Activated gamma-delta T cell treated with Interleukin-2 at 50 U/mL for 16 hours (primary cell): ENCODE measurements at places on chromosomes 3 and 15.

DNA sequence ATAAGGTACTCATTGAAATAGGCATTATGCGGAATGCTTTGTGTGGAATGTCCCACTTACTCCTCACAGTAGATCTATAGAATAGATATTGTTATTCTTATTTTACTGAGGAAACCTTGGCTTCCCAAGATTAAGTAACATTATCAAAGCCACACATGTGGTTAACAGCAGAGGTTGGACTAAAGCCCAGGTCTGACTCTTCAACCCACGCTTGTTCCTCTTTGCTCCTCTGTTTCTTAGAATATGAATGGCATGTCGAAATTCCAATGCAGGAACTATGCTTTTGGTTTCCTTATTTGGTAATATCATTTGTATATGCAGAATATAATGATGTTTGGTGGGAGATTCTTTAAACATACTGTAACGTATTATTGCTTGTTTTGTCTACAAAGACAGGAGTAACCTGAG is 818.8 kb upstream of the LMCD1 start:
- no peak for DNase-seq

DNA sequence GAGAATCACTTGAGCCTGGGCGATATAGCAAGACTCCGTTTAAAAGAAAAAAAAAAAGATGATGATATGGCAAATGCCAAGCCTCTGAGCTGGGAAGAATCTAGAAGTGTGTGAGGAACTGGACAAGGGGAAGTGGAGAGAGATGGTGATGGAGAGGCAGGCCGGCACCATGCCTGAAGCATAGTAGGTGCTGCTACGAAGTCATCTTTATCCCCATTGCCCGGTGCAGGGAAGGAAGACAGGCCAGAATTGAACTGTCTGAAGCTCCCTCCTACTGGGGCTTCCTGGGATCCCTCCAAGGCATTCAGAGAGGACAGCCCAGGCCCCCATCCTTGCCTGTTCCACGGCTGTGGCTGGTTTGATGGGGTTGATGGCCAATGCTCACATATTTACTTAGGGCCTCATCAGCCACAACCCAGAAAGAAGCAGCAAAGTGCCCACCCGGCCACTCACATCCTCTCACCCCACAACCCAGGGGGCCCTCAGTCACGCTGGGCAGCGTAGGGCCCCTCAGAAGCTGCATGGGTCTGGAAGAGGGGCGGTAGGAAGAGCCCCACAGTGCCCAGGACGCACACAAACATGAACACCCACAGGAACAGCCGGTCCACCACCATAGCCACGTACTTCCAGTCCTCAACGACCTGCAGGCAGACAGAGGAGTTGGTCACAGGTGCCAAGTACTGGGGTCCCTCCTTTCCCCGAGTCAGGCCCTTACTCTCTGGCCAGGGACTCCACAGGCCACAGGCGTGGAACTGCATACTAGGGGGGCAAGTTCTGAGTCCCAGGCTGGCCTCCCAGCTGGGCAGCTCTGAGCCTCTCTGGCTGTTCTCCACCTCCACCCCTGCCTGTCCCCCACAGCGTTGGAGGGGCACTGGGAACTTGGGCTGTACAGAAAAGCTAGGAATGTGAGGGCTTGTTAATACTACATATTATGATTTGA is 4.1 kb upstream of the CHRNA3 start:
- no peak for DNase-seq

DNA sequence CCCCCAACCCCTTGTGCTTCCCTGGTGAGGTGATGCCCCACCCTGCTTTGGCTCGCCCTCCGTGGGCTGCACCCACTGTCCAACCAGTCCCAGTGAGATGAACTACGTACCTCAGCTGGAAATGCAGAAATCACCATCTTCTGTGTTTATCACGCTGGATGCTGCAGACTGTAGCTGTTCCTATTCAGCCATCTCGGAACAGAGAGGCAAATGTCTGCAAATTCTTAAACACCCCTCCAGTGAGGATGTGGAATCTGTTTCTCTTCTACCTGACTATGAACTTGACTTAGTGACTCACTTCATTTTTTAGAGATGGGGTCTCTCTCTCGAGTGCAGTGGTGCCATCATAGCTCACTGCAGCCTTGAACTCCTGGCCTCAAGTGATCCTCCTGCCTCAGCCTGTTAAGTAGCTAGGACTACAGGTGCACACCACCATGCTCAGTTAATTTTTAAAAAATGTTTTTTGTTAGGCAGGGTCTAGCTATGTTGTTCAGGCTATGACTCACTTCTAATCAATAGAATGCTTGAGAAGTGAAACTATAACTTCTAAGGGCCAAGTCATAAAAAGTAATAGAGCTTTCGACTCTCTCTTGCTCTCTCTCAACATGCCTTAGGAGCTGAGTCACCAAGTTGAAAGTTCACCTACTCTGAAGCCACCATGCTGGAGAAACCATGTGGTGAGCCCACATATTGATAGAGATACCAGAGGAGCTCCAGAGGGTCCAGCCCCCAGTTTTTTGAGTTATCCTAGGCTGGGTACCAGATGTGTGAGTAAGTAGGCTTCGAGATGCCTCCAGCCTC is 11.5 kb upstream of the PARP14 start:
- DNase-seq, result no peak

DNA sequence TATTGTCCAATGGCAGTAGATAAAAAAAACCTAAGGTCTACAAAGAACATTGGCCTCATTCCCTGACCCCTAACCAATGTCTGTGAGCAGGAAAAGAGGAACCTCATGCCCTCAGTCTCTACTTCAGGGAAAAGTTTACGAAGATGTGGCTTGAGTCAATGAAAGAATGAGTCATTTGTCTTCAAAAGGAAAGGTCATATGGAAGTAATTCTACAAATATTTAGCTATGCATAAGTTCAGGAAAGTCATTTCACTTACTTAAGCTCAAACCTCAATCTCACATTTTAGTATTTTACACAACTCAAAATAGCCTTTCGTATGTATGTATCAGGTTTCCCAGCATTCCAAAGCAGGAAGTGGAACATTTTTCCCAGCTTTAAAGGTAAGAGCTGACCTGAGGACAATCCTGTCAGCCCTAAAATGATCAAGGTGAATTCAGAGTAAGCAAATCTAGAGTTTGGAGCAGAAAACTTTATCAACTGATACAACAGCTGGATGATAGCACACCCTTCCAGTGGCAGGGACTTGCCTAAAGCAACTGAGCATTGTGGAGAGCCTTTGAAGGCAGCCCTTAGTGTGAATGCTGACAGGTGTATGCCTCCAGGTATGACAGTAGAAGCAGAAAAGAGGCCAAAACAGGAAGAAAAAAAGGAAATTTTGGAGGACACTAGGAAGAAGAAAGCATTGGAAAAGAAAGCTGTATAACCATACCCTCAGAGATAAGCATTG is 53.9 kb upstream of the ACKR4 start:
- DNase-seq, result no peak

DNA sequence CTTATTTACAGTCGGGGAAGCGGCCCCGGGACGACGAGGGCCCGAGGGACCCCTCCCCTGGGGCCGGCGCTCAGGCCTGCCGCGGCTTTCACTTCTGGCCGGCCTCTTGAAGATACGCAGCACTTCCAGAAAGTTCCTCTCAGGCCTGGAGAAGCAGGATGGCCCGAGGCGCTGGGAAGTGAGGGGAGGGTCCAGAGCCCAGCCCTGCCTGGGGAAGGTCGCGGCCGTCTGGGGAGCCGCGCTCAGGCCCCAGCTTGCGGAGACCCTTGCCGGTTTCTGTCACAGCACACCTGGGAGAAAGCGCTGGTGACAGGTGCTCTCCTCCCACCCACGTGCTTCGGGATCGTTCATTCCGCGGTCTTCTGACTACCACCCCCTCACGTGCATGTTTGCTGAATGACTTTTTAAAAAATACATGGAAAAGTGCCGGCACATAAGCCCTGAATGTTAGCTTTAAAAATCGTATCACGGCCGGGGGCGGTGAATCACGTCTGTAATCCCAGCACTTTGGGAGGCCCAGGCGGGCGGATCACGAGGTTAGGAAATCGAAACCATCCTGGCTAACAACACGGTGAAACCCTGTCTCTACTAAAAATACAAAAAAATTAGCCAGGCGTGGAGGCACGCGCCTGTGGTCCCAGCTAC is 727 bp upstream of the TM2D3 start:
- no peak for DNase-seq

DNA sequence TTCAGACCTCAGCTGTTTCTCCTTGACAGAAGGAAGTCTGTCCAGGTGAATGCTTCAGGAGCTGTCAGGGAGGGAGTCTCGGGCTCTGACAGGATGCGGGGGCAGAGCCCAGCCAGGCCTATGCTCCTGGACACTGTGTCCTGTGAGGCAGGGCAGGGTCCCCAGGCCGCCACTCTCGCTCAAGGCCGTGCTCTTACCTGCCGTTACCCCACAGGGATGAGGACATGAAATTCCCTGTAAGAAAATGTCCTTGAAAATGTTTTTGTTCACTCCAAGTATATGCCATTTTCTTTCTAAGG is 63.9 kb downstream of the BOC start:
- DNase-seq, result no peak

DNA sequence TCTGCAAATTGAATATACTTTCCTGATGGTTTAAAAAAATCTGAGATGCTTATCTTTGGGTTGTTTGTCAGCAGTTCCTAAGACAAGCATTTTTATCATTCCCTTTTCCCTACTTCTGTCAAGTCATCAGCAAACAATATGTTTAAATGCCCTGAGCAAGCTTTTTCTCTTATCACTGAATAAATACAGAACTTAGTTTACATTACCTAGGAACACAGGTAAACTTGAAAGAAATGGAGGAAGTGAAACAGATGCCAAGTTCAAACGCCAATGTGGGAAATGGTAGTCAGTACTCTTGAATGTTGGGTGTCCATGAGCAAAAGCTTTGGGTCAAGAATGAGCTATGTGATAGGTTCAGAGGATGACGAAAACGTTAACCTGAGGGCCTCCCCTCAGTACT is 17.2 kb upstream of the TCAIM start:
- DNase-seq, result no peak

GRCh38 chr3:197363553-197364409 is 65.4 kb upstream of the DLG1 start:
- no peak for DNase-seq

DNA sequence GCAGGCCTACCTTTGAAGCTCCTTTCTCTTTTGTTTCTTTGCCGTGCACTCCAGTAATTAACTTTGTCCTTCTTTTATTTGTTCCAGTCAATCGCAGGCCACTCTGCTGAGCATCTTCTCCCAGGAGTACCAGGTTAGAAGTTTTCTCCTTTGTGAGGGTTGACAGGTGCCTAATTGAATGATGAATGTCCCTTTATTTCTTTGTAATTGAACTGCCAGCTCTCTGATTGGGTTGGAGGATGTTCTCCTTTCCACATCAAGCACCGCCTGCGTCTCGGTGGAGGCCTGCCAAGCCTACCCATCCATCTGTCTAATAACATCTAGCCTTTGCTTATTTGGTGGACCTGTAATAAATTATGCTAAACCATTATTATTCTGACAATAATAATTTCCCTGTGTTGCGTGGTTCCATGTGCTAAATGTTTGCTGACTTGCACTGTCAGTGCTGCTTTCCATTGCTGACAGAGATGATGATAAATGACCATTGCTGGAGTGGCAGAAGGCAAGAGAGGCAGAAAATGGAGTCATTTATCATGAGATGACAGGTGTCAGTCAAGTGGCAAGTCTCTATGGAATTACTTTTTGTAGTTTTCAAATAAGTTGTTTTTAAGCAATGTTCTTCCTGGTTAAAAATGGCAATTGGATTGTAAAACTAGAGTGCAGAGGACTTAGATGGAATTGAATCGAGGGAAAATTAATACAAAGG is 64.9 kb downstream of the CDIN1 start:
- no peak for DNase-seq

- no peak for DNase-seq
Observed at GRCh38 chr3:173799060-173799816, 401.7 kb downstream of the NLGN1 start.

DNA sequence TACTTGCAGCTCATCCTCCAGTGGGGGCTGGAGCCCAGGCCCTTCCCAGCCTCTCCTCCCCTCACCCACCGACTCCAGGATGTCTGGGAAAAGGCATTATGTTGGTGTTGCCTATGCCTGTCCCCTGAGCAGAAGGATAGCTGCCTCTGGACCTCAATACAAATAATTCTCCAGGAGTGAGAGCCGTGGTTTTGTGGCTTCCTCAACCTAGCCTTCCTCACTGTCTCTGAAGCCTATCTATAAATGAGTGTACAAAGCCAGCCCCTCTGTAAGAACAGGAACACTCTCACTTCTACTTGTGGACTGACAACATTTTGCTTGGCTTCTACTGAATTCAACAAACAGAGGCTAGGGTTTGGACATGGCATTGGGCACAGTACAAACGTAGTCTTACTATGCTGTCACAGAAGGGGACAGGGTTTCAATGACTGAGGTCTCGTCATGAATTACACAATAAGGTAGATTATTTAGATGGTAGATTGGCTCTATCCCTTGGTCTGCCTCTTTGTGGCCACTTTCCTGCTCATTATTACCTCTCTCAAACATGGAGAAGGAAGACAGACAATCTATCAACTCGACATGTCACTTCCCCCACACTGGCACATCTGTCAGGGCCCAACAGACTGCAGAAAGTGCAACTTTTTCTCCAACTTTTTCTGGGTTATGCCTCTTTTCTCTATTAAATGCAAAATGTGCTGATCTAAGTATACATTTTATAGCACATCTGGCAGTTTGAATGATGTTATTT is 82.8 kb upstream of the MEX3B start:
- DNase-seq, result no peak

- DNase-seq, result no peak
Observed at GRCh38 chr3:44516230-44516629, 38.8 kb upstream of the ZNF445 start.

DNA sequence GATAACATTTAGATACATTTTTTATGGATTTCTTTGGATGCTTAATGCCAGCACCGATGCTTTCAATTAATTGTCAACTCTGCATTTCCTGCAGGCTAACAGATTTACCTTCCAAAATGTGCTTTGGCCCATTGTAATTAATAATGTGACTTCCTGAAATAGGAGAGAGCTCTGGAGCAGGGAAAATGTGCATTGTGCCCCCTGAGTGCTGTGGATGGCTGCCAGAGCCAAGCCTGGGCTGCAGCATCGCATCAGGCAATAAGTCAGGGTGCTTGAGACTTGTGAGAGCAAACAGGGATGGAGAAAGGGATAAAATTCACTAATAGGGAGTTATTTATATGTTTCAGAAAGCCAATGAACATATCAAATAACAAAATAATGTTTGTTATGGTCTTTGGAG is 133.8 kb downstream of the MOBP start:
- DNase-seq, result no peak

- no peak for DNase-seq
Observed at GRCh38 chr3:24367664-24368264, 126.9 kb downstream of the THRB start.

GRCh38 chr3:180306691-180307090 is 270.0 kb upstream of the PEX5L start:
- DNase-seq, result no peak

- no peak for DNase-seq
Observed at GRCh38 chr15:78676424-78677110, 35.6 kb upstream of the CHRNB4 start.
